T-helper 2 cell treated with Interferon-gamma antibody and Interleukin-4, amounts not matched to agents 5 μg/mL and 100 μg/mL, for 36 hours (primary cell): ENCODE measurements at places on chromosomes 5 and 9.

DNA sequence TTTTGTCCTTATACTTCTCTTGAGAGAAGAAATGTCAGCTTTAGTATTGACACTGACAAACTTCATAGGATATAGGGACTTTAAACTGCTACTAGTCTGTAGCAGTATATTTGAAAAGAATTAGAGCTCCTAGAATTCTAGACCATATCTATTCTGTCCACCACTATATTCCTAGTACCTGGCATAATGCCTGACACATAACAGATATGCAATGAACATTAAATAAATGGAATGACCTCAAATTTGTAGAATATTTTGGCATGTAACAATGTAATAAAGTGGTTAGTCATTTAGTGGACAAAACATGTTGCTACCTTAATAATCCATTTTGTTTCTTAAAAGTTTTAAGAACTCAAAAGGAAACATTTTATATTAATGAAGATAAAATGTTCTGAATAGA, 57.5 kb downstream of the HOMER1 start:
- no peak for DNase-seq

- DNase-seq = no peak
These were observed 1.3 kb upstream of the NNT start for GRCh38 chr5:43601454-43602260.

GRCh38 chr5:134957920-134958608, 9.6 kb upstream of the CATSPER3 start:
- no peak for DNase-seq

DNA sequence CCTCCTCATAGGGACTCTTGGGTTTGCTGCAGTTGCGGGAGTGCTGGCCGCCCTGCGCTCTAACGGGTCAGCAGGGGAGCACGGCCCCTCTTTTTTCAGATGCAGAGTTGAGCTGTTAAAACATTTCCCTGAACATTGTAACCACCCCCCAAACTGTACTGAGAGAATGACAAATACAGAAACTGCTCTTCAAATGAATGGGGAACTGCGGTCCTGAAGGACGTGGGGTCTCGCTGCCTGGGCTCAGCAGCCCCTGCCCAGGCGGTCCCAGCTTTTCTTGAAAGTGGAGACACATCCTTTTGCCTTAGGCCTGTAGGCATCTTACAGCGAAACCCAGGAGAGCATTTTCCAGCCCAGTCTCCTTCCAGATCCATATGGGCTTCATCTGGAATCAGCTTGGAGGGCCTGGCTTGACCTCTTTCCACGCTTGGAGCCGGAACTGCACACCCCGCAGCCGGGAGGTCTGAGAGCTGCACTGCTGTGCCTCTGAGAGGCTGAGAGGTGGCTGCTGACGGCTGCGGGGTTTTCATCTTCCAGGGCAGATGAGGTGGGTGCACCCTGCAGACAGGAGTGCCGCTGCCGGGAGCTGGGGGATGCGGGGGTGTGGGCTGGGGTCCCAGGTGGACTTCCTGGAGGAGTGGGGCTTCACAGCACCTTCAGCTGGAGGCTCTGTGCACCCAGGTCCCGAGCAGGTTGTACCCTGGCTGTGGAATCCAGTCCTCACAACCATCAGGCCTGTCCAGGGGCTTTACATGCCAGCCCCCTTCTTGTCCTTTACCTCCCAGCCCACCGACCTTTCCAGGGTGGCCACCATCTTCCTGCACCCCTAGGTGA, 1.2 kb upstream of the AGPAT2 start:
- DNase-seq = no peak

- DNase-seq = no peak
These were observed 129.5 kb downstream of the SMARCA2 start for GRCh38 chr9:2144619-2145018.

- no peak for DNase-seq
These were observed 23.4 kb upstream of the CAMK4 start for GRCh38 chr5:111200828-111201227.

DNA sequence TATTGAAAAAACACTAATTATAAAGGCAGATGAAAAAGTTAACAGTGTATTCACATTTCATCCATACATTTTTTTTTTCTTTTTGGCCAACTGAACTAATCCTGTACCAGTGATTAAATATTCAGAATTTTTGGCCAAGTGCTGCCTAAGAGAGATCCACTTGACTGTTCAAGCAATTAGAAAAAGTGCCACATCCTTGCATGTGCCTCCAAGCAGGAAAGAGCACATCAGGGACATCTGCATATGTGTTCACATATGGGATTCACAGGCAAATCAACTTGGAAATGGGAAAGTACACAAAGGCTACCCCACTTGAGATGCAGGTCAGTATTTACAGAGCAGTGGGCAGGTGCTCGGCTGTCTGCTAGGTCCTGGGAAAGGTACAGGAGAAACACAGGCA, 163.3 kb upstream of the LHFPL2 start:
- no peak for DNase-seq

- no peak for DNase-seq
These were observed 467.5 kb upstream of the TLE4 start for GRCh38 chr9:79104216-79104615.

GRCh38 chr5:81020478-81021167, 60.5 kb downstream of the RASGRF2 start:
- no peak for DNase-seq
